Activated CD4-positive, CD25-positive, alpha-beta regulatory T cell treated with anti-CD3 and anti-CD28 coated beads, Interleukin-2, amount 50 U/mL, for 16 hours (primary cell): ENCODE measurements at places on chromosomes 3 and 15.

- DNase-seq, result no peak
Observed at GRCh38 chr15:34659056-34659455, 75.6 kb upstream of the GOLGA8B start.

DNA sequence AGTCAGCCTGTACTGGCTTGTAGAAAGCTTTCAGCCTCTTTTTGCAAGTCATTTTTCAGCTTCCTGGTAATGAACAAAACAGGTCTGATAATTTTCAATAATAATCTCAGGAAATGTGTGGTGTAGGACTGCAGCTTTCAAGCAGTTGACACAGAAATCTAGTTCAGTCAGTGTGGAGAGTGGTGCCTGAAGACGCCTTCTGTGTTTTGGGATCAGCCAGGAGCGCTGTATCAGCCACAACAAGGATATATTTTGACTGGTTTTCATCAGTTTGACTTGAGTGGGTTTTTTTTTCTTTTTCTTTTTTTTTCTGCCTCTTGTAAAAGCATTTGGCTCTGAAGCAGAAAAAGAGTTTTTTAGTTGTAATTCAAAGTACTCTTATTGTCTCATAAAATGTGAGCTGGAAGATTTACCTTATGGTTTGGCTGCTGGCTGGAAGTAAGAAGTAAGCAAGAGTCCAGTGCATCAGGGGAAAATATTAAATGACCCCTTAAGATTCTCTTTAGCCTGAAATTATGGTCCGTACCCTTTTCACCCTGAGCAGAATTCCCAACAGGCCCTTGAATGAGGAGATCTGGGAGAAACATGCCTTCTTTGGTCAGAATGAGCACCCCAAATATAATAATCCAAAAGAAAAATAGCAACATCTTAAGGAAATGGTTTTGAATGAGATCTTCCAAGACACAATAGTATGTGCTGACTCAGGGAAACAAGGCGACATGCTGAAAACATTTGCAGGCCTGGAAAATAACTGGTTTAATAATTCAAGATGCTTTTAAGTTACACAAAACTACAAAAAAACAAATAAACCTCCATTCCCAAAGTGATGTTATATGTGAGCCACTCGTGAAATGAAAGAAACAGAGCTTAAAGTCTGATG, 332.7 kb upstream of the ADAMTS9 start:
- DNase-seq, result no peak

DNA sequence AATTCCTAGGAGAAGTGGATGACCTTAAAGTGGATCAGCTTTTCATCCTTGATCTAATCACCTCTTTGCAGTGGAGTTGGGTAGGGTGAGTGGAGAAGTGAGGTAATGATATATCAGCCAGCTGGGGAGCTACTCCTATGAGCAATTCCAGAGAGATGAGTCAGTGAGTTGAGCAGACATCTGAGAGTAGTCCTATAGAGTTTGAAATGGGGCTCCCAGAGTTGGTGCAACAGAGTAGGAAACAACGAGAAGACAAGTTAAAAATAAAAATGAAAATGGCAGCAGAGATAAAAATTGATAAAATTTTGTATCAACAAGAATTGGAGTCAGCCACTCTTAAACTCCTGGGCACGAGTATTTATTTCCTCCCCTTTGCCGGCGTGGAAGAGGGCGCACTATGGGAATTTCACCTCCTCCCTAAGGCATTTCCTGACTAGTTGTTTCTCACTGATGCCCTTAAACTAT, 150.8 kb upstream of the DPH6 start:
- no peak for DNase-seq

DNA sequence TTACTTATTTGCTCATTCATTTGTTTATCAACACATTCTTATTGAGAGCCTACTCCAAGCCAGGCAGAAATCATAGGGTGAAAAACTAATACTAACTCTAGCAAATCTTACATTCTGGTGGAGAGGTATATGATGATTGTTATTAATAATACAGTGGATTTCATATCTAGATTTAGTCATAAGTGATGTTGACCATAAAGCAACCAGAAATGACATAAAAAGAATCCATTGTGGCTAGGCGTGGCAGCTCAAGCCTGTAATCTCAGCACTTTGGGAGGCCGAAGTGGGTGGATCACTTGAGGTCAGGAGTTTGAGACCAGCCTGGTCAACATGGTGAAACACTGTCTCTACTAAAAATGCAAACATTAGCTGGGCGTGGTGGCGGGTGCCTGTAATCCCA, 26.2 kb upstream of the IL20RB start:
- DNase-seq, result no peak

GRCh38 chr3:17552351-17552750, 190.1 kb downstream of the TBC1D5 start:
- no peak for DNase-seq

DNA sequence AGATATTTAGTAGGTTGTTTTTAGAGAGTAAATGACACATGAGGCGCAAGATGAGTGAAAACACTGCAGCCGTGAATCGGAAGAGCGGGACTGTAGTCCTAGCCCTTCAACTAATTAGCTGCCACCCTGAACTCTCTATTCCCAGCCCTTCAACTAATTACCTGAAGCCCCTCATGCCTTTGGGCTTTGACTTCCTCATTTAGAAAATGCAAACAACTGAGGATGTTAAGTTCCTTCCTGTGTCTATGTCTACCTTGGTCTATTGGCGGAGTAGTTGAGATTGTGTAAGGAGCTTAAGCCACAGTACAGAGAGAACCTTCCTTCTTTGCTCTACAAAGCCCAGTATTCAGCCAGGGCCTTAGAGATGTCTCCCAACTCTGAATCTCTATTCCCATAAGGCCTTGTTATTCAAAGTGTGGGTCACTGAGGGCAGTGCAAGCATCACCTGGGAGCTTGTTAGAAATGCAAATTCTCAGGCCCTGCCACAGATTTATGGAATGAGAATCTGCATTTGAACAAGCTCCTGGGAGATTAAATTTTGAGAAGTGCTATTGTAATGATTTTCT, 71.8 kb upstream of the SCN5A start:
- DNase-seq, result no peak

DNA sequence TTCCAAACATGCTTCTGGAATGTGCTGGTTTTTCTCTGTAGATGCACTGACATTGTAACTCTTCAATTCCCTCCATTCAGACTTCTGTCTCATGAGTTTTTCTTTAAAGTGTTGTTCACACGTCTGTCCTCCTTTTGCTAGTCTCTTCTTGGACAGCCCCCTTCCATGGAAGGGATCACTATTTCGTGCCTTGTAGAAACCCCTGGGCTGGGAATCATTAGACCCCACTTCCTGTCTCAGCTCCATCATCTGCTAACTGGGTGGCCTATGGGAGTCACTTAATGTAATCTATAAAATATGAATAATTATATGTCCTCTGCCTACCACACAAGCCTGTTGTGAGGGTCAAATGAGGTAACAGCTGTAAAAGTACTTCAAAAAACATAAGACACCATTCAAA, 110.6 kb downstream of the THSD4 start:
- no peak for DNase-seq

GRCh38 chr15:71790081-71790480, 20.3 kb upstream of the NR2E3 start:
- no peak for DNase-seq

GRCh38 chr3:44513513-44513912, 36.0 kb upstream of the ZNF445 start:
- no peak for DNase-seq

- no peak for DNase-seq
Observed at GRCh38 chr3:43998836-43999727, 242.6 kb upstream of the TOPAZ1 start.

- DNase-seq, result no peak
Observed at GRCh38 chr3:52366527-52366926, 50.4 kb downstream of the DNAH1 start.

GRCh38 chr3:152524198-152525140, 255.7 kb downstream of the MBNL1 start:
- no peak for DNase-seq

DNA sequence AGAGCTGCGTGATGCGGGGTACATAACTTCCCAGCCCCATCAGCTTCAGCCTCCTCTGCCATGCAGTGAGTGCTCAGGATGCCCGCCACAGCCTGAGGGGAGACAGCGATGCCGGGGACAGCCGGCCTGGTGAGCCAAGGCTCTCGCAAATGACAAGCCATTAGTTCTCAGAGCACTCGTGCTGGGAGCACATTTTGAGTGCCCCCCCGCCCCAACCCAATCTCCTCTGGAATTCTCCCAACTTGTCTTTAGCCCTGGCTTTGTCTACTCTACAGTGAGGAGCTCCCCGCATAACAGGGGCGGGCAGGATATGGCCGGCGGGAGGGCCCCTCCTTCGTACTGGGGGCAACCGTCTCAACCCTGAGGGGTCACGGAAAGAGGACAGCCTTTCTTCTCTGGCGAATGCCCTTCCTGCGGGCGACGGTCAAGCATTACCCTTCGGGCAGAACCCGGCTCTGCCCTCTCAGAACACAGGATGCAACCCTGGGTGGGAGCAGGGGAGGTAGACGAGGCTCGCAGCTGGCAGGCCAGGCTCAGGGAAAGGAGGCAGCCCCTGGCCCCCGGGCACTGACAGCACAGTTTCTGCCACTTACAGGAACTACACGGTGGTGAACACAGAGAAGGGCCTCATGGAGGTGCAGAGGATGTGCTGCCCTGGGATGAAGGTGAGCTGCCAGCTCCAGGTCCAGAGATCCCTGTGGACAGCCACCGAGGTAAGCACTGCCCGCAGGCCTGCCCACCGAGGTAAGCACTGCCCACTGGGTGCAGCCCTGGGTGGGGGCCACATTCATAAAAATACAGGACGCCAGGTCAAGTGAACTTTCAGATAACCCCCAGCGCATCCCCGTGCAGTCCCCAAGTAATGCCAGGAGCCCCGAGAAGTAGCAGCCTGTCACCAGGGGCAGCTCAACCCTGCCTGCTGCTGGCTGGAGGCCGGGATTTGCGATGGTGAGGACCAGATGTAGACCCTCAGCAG, 141.7 kb downstream of the LRRK1 start:
- DNase-seq, result no peak

- DNase-seq, result no peak
Observed at GRCh38 chr3:150252462-150252861, 155.6 kb upstream of the TSC22D2 start.

GRCh38 chr3:141828890-141829289, 47.6 kb upstream of the ATP1B3 start:
- DNase-seq, result no peak

DNA sequence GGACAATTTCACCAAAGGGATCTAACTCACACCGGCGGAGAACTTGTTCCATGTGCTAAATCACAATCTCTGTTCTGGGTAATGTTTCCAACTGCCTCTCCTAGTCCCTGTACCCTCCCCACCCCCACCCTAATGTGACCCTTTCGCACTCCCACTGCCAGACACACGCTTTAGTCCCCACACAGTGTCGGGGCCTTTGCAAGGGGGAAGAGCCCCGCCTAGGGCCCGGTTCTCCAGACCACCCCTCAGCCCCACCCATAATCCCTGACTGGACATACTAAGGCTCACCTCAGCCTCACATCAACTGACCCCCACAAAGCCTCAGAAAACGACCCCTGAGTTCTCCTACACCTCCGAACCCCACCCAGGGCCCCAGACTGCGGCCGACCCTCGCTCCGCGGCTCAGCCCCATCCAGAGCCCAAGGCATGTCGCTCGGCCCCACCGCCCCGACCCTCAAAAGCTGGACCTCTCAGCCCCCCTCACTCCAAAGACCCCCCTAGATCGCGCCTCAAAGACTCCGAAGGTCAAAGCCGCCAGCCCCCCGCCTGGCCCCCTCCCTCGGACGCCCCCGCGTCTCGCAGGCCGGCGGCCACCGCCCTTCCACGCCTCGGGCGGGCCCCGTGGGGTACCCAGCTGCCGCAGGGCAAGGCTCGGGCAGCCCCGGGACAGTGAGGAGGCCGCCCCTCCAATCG, 72.0 kb upstream of the MAP4 start:
- no peak for DNase-seq

DNA sequence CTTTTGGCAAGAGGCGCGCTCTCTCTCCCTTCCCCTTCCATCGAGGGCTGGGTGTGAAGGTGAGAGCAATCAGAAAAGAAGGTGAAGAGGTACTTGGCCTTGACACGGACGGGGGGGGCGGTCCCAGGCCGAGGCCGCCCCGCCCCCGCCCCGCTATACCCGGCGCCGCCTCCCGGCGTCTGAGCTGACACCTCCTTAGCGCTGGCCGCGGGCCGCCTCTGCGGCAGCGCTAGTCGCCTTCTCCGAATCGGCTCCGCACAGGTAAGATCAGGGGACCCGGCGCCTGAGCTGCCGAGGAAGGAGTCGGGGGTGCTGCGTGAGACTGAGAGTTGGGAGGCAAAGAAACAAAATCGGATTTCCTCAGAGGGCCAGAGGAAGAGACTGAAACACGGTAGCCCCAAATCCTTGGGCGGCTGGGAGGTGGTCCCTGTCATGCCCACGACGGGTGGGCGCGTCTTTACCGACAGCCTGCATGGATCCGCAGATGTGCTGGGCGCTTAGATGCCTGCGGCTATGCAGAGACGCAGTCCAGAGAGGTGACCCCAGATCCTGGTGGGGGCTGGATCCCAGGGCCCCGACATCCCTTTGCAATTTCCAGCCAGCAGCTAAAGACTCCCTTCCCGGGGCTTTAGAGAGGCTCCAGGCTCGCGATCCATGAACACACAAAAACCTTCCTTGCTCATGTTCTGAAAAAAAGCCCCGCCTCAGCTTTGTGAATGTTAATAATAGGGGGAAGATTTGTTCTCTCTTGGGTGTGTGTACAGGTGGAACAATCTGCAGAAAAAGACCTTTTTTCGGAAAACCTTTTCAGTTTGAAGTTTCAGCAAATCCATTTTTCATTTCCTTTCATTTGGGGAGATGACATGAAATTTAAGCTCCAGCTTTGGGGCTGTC, at the start of gene ENTPD3:
Gene ENTPD3, plus strand, starts transcription at position 184 of the 894 bp plus-strand sequence. CDS start 874 bp downstream, outside the sequence.
- no peak for DNase-seq

DNA sequence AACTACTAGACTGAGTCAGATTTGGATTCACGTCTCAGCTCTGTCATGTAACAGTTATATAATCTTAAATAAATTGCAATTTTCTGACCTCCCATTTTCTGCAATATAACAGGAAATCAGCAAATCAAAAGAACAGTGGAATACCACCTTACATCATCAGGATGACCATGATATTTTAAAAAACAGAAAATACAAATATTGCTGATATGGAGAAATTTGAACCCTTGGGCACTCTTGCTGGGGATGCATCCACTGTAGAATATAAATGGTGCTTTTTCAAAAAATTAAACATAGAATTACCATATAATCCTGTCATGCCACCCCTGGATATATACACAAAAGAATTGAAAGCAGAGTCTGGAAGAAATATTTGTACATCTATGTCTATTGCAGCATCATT, 982.5 kb downstream of the TBL1XR1 start:
- DNase-seq, result no peak

DNA sequence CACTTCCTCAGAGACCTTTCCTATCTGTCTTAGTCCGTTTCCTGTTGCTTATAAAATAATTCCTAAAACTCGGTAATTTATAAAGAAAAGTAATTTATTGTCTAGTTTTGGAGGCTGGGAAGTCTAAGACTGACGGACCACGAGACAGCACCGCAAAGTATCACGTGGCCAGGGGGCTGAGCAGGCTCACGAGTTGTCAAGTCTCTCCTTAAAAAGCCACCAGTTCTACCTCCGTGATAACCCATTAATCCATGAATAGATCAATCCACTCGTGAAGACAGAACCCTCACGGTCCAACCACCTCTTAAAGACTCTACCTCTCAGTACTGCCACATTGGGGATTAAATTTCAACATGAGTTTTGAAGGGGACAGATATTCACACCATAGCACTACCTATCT, 821 bp downstream of the LINS1 start:
- DNase-seq, result no peak

- DNase-seq, result no peak
Observed at GRCh38 chr15:31307270-31308184, 19.1 kb upstream of the KLF13 start.

- no peak for DNase-seq
Observed at GRCh38 chr15:62752657-62753517, 289.7 kb upstream of the TPM1 start.

- DNase-seq, result no peak
Observed at GRCh38 chr15:35448294-35448693, 97.7 kb downstream of the DPH6 start.
